SK-MEL-5 (cell line): ENCODE measurements at places on chromosomes 2 and 18. TPM values are rescaled to one million over a fixed set of nuclear protein-coding genes. Genes with fewer than 3 reads are reported as not detected.

- DNase-seq: no peak
Observed at GRCh38 chr2:128687565-128687964, 368.9 kb upstream of the HS6ST1 start.

- DNase-seq: no peak
Observed at GRCh38 chr2:220891405-220891804, 680.7 kb downstream of the EPHA4 start.

DNA sequence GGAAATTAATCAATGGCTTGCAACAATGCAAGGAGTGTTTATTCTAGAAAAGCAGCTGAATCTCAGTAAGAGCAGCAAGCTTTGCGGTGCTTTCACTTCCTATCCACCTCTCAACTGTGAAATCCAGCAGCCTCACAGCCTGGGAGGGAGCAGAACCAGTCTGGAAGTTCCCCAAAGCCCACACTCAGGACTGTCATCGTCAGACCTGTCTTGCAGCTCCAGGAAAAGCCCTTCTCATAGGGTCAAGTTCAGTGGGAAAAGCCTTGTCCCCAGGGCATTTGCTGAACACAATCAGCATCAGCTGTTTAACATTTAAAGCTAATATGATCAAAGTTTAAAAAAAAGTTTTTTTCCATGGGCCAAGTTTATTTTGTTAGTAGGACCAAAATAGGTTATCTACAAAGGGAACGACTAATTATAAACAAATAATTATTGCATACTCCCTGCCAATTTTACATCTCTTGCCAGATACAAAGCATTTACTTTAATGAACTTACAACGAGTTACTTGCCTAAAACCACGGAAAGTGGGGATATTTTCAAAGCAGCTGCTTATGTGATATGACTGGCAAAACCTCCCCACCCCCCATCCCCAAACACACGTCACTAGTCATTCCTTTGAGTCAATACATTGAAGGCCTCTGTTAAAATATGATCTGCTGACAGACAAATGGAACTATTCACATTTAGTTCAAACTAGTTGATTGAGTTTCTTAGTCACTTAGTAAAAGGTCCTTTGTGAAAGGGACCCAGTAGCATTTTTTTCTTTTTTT is 36.8 kb downstream of the PARD6G start:
- peak; percentile 96 for DNase-seq

DNA sequence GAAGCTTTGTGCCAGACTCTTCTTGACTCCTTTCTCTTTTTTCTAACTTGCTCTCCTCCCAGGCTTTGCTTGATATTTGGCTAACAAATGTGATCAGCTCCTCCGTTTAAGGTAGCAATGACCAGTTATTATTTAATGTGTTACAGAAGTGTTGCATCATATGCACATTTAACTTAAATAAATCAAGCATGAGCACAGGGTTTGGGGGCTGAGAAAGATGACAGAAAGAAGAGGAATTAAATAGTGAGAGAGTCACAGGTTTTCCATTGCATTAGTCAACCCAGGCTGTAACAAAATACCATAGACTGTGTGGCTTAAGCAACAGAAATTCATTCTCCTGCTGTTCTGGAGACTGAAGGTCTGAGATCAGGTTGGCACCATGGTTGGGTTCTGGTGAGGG is 343.8 kb downstream of the RPRM start:
- DNase-seq: no peak

DNA sequence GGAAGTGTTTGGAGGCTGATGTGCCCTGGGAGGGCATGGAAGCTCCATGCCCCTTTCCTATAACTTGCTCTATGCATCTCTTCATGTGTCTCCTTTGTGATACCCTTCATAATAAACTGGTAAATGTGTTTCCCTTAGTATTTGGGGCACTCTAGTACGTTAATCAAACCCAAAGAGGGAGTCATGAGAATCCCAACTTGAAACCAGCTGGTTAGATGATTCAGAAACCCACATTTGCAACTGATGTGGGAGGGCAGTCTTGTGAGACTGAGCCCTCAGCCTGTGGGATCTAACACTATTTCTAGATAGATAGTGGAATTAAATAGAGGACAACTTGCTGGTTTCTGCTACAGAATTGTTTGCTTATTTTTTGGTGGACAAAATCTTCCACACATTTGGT is 20.3 kb downstream of the ANKRD30B start:
- no peak for DNase-seq

- DNase-seq: no peak
Observed at GRCh38 chr2:169391236-169391635, 28.9 kb upstream of the LRP2 start.

GRCh38 chr2:2690985-2691384 is 359.9 kb upstream of the MYT1L start:
- DNase-seq: no peak

DNA sequence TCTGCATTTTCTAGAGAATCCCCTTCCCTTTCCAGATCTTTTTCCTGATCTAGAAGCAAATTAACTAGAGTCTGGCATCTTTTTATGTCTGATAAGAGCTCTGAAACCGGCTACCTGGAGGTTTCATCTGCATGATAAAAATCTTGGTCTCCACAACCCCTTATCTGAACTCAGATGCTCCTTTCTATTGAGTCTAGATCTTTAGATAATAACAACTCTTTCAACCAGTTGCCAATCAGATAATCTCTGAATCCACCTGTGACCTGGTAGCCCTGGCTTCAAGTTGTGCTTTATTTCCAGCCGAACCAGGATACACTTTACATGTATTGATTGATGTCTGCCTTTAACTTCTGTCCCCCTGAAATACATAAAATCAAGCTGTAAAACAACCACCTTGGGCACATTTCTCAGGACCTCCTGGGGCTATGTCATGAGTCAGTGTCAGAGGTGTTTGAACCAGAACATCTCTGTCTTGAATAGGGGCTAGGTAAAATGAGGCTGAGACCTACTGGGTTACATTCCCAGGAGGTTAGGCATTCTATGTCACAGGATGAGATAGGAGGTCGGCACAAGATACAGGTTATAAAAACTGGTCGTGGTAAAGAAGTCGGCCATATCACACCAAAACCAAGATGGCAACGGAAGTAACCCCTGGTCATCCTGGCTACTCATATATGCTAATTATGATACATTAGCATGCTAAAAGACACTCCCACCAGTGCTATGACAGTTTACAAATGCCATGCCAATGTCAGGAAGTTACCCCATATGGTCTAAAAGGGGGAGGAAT is 20.8 kb downstream of the RALBP1 start:
- DNase-seq: no peak

SRD5A2 gene
- not detected in 2 replicates for total RNA-seq

ADRA2B gene
- total RNA-seq: not detected in 2 replicates

TUBA4B gene
- total RNA-seq: not detected in 2 replicates
